Right cardiac atrium (tissue), 5 donors: ENCODE measurements at places on chromosomes 1 and 21.
A peak's percentile ranks its signal among the peaks of the same experiment; 100 is the strongest.

- no peak for DNase-seq
Measured at GRCh38 chr21:33110340-33110715, 40.4 kb downstream of the OLIG1 start.

- DNase-seq = no peak
Measured at GRCh38 chr1:206769304-206769731, 1.3 kb upstream of the IL19 start.

DNA sequence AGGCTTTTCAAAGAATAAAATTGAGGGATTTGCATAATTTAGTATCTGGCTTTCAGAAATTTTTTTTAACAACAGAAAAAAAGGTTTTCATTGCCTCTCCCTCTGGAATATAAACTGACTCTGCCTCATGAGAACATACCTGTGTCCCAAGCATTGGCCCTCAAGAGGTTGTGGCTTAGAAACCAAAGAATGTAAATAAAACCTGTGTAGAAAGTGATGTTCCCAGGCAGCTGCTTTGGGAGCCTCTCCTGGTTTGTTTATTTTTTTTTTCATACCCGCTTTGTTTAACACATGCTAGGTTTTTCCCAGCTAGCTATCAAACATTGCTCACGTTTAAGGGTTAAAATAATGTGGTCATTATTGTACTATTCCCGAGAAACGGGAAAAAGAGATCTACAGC is 40.5 kb upstream of the IFNAR2 start:
- no peak for DNase-seq

GRCh38 chr1:25563330-25564215 is 20.2 kb downstream of the LDLRAP1 start:
- DNase-seq = peak; percentile 54

- no peak for DNase-seq
Measured at GRCh38 chr21:43016728-43017127, 42.4 kb downstream of the PKNOX1 start.

DNA sequence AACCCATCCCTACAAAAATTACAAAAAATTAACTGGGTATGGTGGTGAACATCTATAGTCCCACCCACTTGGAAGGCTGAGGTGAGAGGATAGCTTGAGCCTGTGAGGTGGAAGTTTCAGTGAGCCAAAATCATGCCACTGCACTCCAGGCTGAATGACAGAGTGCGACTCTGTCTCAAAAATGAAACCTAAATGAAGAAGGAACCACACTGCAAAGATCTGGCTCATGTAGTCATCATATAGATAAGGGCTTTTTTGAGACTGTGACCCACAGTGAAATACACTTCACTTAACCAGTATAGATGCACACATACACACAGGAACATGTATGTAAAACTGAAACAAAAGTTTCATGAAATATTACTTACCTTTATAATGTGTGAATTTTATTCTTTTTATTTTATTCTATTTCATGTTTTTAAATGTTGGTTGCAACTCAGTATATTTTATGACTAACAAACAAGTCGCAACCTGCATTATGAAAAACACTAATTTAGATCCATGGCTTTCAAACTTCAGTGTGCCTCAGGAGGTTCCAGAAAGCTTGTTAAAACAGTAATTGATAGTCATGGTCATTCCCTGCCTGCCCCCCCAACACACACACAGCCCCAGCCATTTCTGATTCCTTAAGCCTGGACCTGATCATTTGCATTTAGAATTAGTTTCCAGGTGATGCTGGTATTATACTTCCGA is 189.5 kb downstream of the PATJ start:
- no peak for DNase-seq

DNA sequence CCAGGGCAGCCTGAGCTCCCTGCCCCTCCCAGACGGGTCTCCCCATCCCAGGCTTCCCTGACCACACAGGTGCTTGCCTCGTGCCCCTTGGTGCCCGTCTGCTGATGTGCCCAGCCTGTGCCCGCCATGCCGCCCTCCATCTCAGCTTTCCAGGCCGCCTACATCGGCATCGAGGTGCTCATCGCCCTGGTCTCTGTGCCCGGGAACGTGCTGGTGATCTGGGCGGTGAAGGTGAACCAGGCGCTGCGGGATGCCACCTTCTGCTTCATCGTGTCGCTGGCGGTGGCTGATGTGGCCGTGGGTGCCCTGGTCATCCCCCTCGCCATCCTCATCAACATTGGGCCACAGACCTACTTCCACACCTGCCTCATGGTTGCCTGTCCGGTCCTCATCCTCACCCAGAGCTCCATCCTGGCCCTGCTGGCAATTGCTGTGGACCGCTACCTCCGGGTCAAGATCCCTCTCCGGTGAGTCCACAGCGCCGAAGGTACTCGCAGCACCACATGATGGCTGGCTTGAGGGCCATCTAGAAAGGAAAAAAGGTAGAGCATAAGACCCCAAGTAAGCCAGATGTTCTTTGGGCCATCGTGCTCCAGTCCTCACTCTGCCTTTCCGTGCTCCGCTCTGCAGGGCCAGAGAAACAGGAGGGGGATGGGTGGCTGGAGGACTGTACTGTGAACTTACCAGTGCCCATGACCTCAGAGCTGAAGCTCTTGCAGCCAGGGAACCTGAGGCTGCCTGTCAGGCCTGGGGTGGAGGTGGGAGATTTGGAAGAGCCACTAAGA is 1.4 kb downstream of the ADORA1 start:
- no peak for DNase-seq

GRCh38 chr1:4172644-4173599 is 272.9 kb upstream of the C1orf174 start:
- DNase-seq = no peak

GRCh38 chr1:69878338-69878737 is 310.6 kb downstream of the LRRC7 start:
- DNase-seq = no peak
